ENCODE measurements at places on chromosomes 1 and 21. TPM values are rescaled to one million over a fixed set of nuclear protein-coding genes. Genes with fewer than 3 reads are reported as not detected.

Gene PDE9A
- 2.2 TPM for total RNA-seq

Gene EPHA10
- not detected for total RNA-seq

Gene OR2M7
- not detected for total RNA-seq

Gene FAM43B
- total RNA-seq: not detected

Gene CCDC181
- total RNA-seq: 0.24 TPM

Gene B4GALT3
- total RNA-seq: 19.0 TPM

Gene PTPN14
- total RNA-seq: 37.9 TPM

Gene SRGAP2B
- total RNA-seq: 25.5 TPM

Gene GOLT1A
- total RNA-seq: 1.4 TPM

Gene POU3F1
- 0.48 TPM for total RNA-seq

Gene CD52
- total RNA-seq: not detected

Gene MIA3
- 19.3 TPM for total RNA-seq

Gene S100A7A
- total RNA-seq: not detected

Gene THEM5
- total RNA-seq: not detected

Gene SLFNL1
- total RNA-seq: not detected

Gene LGR6
- not detected for total RNA-seq

Gene HES3
- total RNA-seq: not detected

Gene UBXN10
- 0.24 TPM for total RNA-seq

Gene GUCA2A
- total RNA-seq: not detected

Gene COQ8A
- total RNA-seq: 4.8 TPM

Gene MSH4
- total RNA-seq: 0.21 TPM

Gene RGSL1
- not detected for total RNA-seq

Gene EPHB2
- total RNA-seq: 15.1 TPM
